DMS79 treated with DMSO at 0.1 percent for 48 hours (cell line): ENCODE measurements at places on chromosomes 2 and 18.

- no peak for DNase-seq
Measured at GRCh38 chr2:65499216-65499615, 66.8 kb upstream of the SPRED2 start.

DNA sequence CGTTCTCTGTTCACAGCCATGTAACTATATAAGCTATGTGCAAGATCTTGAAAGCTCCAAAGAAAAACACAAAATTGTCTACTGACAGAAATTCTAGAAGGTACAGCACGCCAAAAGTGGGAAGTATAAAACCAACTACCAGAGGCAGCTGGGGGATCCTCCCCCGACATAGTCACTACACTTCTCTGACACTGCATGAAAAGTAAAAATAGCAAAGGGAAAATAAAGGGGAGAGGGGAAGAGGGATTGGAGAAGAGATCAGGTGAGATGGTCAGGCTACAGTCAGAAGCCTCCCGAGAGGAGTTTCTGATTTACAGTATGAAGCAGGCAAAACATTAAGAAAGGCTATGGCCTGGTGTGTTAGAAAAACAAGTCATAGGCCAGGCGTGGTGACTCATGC, 39.8 kb upstream of the PCBP1 start:
- DNase-seq: no peak

DNA sequence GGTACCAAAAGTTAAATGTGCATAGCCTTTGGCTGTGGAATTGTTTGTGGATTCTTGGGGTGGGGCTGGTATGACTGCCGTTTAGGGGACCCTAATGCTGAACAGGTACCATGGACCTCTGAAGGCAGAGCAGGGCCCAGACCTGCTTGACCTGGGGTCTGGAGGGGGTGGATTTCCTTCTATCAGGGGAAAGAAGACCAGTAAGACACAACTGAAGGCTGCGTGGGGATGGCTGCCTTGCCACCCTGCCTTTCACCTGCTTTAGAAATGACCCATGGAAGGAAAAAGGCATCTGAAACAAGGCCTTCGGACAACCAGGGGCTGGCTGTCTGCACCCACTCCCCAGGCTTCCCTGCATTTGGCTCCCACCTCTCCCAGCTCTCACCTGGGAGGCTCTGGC, 17.7 kb upstream of the RESP18 start:
- DNase-seq: no peak

- no peak for DNase-seq
Measured at GRCh38 chr18:47999801-48000248, 69.4 kb upstream of the SMAD2 start.

- DNase-seq: no peak
Measured at GRCh38 chr2:56148825-56149224, 35.0 kb upstream of the CCDC85A start.

DNA sequence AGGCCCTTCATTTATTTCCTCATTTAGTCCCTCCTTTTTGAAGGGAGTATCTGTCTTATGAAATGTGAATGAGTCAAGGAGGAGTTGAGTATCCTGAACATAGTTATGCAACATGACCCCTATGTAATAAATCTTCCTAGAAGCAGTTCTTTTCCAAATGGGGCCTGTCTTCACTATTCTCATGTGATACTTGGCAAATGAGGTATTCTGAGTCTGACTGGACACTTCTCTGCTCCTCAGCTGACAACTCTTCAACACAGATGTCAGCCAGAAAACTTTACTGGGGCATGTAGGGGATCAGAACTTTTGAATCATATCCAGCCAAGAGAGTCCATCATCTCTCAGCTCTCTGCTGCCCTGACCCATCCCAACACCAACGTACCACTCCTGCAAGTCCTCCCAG, 291.6 kb downstream of the ZNF385B start:
- no peak for DNase-seq

GRCh38 chr2:150271952-150272802, 215.3 kb downstream of the RND3 start:
- no peak for DNase-seq

- DNase-seq: no peak
Measured at GRCh38 chr2:33529771-33530481, 53.5 kb downstream of the RASGRP3 start.

DNA sequence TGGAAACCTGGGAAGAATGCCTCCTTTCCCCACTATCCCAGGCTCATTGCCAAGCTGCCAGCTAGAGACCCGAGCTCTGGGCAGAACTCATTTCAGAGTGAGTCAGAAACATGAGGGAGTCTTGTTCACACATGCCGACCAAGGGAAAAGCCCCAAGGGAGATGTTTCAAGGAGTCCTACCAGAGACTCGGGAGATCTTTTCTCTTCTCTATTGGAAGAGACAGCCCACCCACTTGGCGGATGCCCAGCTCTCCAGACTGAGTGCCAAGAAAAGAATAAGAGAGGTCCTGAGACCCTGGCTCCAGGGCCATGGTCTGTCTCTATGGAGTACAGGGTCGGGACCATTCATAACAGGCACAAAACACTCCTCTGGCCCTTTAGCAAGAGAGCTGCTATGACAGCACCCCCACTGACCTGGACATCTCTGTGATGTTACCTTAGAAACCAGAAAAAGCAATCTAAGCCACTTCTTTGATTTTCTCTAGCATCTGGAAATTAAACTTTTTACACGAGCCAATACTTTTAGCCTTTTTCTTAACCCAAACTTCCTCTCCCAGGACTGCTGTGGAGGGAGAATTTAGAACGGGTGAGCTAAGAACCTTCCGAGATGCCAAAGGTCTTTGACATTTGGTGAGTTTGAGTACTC, 18.5 kb upstream of the IGFBP5 start:
- peak; percentile 87 for DNase-seq

DNA sequence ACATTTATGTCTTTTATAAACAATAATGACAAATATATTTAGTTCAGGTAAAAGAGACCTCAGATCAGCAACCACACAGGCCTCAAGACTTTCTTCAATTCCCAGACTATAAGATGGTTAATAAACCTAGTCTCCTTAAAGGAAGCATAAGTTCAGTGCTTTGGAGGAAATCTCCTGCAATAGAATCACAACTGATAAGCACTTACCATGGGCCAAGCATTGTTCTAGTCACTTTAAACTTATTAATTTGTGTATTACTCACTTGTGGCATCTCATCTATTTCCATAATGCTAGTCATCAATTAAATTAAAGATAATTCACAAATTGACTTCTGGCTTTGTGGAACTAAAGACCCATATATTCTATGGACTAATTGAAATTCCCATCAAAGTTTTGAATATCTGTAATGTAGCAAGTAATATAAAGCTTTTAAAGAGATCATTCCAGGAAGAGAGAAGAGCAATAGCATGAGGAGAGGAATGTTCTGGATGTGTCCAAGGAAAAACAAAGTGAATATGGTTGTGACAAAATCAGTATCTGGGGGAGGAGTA, 42.2 kb downstream of the COL3A1 start:
- no peak for DNase-seq

DNA sequence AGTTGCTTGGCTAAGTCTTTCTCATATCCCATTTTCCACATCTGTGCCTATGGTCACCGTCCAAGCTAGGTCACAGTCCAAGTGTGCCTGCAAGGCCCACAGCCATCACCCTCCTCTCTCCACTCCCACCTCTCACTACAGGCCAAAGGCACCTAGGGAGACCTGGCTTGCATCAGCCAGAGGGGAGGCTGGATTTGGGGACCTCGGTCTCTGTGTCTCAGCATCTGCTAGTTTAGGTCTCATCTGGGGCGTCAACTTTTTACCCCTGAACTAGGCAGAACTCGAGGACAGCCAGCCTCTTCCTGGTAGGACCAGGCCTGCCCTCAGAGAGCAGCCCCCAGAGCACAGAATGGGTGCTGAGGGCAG, 217.1 kb downstream of the DYSF start:
- DNase-seq: no peak

DNA sequence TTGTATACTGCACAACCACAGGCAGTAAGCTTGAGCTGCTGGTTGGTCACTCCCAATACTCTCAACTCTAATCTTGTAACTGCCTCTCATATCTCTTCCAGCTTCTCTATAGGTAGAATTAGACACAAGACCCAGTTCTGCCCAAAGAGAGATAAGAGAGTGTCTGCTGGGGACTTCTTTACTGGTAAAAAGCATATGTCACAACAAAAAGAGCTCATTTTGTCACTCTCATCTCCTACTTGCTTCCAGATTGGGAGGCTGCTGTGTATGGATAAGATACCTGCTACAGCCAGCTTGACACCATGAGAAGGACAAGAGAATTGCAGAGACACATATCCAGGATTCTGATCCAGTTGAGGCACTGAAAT, 165.2 kb downstream of the PTH2R start:
- DNase-seq: no peak

DNA sequence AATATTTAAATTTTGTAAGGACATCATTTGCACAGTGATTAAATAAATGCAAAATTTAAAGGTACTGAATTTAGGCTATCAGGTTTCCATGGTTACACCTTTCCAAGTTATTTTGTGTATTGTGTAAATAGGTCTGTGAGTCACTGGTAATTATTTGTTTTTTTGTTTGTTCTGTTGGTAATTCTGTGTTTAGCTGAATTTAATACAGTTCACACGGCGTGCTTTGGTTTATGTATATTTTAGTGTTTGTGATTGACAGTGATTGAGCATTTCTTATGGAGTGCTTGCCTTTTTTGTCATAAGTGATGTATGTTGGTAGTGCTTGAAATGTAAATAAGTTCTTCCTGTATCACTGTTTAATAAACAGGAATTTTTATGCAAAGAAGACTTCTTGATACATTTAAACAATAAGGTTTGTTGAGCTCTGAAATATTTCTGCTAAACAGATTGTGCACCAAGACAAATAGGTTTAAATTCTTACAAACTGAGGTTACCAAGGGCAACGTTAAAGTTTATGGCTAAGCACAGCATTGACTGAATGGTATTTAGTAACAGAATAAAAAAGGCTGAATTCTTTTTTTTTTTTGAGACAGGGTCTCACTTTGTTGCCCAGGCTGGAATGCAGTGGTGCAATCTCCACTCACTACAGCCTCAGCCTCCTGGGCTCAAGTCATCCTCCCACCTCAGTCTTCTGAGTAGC, 38.3 kb upstream of the DLX1 start:
- DNase-seq: no peak

GRCh38 chr18:79776674-79777073, 21.1 kb upstream of the KCNG2 start:
- DNase-seq: no peak

DNA sequence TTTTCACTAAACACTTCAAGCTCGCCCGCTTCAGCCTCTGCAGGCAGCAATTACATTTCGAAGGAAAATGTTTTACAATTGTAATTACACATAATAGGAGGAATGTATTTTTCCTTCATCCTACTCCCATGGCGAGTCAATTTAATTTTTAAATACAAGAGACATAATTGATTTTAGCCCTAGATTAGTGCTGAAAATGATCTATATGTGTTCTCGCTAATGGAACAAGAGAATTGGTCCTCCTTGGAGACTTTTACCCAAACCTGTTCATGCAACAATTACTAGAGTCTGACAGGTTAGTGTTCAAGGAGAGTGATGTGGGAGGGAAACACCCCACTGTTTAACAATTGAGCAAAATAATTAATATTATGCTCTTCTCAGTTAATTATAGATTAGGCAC, 509.4 kb upstream of the SETBP1 start:
- no peak for DNase-seq

DNA sequence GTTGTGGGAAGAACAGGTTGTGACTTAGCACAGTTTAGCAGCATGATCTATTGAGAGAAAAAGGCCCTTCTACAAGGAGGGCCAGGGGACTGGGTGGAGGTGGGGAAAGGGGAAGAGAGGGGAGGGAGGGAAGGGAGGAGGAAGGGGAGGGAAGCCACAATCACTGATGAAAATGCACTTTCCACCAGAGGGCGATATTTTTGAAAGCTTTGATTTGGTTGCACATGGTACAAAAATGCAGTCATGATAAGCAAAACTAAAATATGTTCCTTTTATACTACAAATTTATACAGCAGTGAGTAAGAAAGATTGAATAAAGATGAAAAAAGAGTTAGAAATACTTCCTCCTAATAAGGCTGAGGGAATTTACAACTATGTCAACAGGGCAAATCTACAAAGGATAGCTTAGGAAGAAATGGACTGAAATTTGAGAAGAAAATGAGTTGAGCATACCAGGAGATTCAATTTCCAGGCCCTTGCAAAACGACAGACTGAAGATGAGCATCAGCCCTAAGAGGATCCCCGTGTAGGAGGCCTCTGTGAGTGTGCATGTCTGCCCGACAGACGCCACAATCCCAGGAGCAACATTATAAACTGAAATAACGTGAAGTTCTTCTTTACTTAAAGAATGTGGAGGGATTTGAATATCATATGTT, 17.2 kb downstream of the SH3YL1 start:
- DNase-seq: no peak

- DNase-seq: no peak
Measured at GRCh38 chr2:194332799-194333490, 1324.1 kb upstream of the SLC39A10 start.

- DNase-seq: no peak
Measured at GRCh38 chr2:127162261-127163089, 55.5 kb upstream of the BIN1 start.

- DNase-seq: no peak
Measured at GRCh38 chr18:60066219-60066975, 166.6 kb downstream of the PMAIP1 start.
